ENCODE measurements at places on chromosomes 7 and 10.
A peak's percentile ranks its signal among the peaks of the same experiment; 100 is the strongest.

DNA sequence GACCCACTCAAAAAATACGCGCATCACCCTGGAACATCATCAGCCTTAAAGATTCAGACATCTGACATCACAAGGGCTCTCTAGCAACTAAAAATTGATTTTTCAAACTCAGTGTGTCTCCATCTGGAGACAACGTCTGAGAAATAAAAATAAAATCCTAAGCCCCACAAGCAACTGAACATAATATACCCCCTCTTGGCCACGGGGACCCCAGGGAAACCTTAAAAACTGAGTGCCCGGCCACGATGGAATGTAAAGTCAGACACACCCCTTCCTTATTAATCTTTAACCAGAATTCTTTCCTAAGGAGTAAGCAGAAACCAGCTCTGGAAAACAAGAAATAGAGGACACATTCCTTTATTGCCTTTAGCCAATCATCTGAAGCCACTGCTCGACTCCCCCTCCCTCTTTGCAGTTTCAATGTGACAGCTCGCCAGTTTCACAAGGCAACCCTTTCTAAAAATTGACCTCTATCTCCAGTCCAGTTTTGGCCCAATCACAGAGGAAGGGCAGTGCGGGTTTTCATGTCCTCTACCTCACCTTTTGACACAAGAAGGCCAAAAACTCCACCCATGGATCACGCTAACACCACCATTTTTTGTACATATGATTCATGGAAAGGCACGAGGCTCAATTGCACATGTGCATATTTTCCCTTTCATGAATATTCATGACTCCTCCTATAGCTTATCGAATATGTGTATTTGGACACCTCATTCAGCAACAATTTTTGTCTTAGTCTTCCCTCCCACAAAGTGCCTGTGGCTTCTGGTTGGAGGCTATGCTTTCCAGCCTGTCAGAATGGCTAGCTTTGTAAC is 24.2 kb downstream of the IFIT3 start:
- DNase-seq, result peak; percentile 41

DNA sequence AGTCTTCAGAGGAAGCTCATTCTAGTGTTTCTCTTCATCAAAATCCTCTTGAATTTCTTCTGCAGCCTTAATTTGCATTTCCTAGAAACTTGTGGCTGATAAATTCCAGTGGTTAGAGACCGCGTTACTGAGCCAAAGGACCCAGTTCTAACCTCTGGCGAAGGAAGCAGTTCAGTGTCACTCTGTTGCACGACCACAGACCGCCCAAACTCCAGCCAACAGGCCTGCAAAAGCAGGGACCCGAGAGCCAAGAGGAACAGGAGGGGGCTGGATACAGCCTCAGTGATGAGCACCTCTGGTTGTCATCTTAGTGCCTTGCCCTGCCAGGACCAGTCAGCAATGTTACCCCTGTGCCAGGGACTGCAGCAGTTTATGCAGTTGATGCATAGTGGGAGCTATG is 70.0 kb downstream of the AFAP1L2 start:
- DNase-seq, result no peak

GRCh38 chr10:78247266-78247665 is 213.6 kb downstream of the RPS24 start:
- DNase-seq, result no peak

DNA sequence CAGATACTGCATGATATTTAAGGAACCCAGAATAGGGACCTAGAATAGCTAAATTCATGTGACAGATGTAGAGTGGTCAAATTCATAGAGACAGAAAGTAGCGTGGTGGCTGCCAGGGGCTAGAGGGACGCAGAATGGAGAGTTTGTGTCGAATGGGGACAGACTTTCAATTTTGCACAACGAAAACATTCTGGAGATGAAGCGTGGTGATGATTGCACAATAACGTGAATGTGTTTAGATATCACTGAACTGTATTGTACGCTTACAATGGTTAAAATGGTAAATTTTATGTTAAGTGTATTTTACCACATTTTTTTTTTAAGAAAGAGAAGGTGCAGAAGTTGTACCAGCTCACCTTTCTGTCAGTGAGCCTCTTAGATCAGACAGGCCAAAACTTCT is 137.8 kb upstream of the TNS3 start:
- no peak for DNase-seq

DNA sequence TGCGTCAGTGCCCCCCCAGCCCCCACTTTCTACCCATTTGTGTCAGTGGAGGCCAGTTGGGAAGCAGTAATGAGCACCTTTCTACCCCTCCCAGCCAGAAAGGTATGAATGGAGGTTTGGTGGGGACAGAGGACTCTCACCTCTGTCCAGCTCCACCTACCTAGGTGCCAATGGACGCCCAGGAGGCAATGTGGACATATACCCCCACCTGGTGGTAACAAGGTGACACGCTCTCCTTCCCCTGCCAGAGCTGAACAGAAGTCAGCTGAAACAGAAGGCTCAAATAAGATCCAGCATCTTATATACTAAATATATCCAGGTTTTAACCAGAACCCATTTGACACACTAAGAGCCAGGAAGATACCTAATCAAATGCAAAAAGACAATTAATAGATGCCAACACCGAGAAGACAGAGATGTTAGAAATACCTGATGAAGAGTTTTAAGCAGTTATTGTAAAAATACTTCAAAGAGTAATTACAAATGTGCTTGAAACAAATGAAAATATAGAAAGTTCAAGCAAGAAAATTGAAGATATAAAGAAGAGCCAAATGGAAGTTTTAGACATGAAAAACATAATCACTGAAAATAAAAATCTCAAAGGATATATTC is 18.4 kb upstream of the SORCS3 start:
- no peak for DNase-seq

DNA sequence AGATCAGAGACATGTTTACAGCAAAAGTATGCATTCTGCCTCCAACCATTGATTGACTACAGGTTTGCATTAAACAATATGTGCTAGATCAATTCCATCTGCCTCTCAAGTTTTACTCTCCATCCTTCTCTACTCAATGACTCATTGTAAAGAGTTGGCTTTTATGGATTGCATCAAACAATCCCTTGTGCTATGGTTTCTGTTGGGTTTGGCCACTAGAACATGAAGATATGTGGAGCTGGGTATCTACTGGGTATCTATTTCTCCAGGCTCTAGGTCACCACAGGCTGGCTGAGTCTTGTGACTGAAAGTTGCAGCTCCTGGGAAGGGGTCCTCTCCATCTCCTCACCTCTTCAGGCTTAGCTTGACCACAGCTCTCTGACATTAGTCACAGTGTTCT is 204.7 kb downstream of the DGKI start:
- no peak for DNase-seq

- DNase-seq, result no peak
Observed at GRCh38 chr7:158733775-158734494, 29.3 kb upstream of the NCAPG2 start.

DNA sequence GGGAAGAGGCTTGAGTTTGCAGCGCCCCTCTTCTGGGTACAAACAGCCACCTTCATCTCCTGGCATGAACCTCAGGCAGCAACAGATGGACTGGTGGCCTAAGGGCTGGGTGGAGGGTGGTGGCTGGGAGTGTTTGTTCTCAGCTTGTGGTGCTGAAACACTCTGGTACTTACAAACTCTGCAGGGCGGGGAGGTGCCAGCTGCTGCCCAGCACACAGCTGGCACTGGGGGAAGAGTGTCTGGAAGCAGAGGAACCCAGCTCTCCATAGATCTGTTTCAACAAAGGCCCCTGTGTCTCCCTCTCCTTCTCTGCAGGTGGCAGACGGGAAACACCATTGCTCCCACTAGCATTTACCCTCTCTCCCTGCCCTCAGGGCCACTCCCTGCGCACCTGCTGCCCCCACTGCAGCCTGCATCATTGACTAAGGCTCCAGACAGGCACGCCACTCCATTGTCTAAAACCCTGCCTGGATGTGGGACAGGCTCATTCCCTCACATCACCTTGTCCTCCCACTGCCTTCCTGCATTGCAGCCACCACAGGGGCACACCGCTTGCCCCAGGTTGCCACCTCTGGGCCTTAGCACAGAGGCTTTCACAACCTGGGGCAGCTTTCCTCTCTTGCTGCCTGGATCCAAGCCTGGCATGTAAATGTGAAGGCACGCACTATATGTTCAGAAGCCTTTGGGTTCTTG is 6.5 kb downstream of the ARHGAP22 start:
- DNase-seq, result no peak

GRCh38 chr7:23115991-23116390 is 10.4 kb downstream of the KLHL7 start:
- no peak for DNase-seq

- no peak for DNase-seq
Observed at GRCh38 chr10:45582386-45582781, 90.2 kb downstream of the ZFAND4 start.

DNA sequence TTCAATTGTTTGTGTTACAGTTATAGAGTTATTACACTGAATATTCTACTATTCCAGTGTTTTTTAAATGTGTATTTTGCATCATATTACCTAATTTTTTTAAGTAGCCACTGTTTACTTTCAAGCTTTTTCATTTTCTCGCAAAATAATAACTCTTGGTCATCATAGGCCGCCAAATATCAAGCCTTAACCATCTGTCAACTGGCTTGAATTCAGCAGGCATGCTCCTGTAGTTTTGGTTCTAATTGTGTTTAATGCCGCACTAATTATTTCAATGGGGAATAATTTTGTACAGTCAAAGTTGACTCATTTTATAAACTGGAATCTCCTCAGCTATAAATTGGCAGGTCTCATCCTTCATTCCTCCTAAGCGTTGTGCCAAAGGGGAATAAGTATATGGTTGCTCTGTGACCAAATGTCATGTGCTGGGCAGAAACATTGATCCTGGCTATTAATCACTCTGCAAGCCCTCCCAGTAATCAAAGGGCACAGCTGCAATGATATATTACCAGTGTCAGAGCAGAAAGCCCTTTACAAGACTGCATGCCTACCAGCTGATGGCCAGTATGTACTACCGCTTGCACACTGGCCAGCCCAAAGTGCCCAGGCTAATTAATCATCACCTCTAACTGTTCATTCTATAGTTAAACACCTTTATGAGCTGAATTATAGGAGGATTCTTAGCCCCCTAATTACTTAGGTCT is 74.8 kb downstream of the SKAP2 start:
- DNase-seq, result no peak

DNA sequence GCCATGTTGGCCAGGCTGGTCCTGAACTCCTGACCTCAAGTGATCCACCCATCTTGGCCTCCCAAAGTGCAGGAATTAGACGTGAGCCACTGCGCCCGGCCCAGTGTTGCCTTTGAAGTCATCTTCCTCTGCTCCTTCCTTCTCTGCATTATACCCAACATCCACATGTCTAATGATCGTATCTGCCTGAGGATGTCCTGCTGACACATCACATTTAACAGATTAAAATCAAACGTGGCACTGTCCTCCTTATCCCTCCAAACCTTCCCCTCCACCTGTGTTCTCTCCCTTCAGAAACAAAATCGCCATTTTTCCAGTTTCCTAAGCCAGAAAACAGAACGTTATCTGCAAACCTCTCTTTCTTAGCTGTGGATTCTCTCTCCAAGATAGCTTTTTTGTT is 8.4 kb upstream of the SDK1 start:
- no peak for DNase-seq

DNA sequence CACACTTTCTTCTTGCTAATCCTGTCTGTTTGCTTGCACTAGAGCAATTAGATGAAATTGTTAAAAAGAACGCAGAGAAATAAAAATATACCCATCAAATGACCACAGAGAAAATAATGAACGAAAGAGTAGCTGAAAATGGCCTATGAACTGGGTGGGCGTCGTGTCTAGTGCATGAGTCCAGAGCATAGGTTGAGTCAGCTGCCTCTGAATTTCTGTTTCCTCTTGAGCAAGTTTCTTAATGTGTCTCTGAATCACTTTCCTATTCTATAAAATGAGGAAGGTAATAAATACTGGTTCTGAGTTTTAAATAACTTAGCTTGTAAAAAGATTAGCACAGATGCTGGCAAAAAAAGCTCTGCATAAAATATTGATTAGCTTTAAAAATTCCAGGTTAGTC is 75.0 kb downstream of the POM121L12 start:
- DNase-seq, result no peak

DNA sequence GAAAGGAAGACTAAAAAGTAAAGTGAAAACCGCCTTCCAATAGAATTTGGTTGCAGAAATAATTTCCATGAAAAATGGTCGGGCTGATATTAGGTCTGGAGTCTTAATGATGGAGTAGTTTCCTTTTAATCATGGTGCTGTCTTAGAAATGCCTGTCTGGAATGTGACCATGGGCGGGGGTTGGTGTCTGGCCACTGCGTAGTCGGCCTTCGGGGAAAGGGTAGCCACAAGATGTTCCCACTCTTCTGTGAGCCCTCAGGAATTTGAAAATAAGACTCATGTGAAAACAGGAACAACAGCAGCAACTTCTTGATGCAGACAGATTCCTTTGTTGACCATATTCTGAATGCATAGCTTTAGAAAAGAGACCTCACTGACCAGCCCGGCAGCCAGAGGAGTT is 176.8 kb downstream of the KIAA1217 start:
- DNase-seq, result no peak

DNA sequence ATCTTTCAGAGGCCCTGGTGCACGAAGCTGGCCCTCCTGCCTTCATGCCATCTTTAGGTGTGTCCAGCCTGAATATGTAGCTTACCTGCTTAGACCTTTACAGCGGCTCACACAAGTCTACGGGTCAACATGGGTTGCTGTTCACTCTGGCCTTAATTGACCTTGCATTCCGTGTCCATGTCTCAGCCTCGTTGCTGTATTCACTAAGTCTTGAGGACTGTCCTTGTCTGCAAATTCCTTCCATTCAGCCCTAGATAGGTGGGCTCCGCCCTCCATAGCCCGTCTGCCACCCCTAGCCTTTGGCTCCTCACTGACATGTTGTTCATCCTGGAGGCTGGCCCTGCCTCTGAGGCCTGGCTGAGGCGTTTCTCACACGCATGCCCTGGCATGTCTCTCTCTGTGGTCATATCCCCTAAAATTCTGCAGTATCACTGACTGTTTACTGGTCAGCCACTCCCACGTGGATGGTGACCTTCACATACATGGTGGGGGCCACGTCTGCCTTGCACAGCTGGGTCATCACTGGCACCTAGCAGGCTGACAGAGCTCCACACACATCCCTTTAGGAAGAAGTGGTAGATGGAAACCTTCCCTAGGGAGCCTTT is 394.1 kb upstream of the MKI67 start:
- no peak for DNase-seq

GRCh38 chr7:150848111-150848510 is 4.2 kb upstream of the AOC1 start:
- DNase-seq, result no peak

GRCh38 chr7:35697414-35698175 is 2.7 kb upstream of the HERPUD2 start:
- no peak for DNase-seq
